ENCODE measurements at places on chromosomes 5 and 9.

- DNase-seq = no peak
Observed at GRCh38 chr9:96071815-96072124, 196.3 kb downstream of the ERCC6L2 start.

- DNase-seq = no peak
Observed at GRCh38 chr9:124932333-124932732, 8.6 kb downstream of the GOLGA1 start.

- DNase-seq = peak; percentile 38
Observed at GRCh38 chr9:120970244-120970643, 43.6 kb upstream of the TRAF1 start.

GRCh38 chr9:19642256-19642655 is 146.6 kb downstream of the SLC24A2 start:
- DNase-seq = no peak

DNA sequence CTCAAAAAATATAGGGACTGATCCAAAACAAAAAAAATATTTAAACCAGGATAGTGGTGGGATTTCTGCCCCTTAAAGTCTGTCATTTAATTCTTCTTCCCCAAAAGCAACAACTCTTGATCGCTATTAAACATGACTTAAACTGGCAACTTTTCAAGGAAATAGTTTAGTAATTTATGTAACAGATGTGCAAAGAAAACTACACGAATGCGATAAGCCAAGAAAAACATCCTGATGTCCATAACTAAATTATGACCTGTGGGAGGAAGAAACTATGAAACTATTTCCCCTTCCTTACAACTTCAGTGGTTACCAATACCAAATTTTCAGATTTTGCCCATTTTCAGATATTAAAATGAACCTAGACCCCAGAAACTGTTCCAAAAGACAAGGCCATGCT is 31.5 kb downstream of the CLINT1 start:
- peak; percentile 15 for DNase-seq

- no peak for DNase-seq
Observed at GRCh38 chr9:1207686-1208085, 157.5 kb downstream of the DMRT2 start.

- no peak for DNase-seq
Observed at GRCh38 chr9:112433499-112434392, 52.9 kb upstream of the KIAA1958 start.

DNA sequence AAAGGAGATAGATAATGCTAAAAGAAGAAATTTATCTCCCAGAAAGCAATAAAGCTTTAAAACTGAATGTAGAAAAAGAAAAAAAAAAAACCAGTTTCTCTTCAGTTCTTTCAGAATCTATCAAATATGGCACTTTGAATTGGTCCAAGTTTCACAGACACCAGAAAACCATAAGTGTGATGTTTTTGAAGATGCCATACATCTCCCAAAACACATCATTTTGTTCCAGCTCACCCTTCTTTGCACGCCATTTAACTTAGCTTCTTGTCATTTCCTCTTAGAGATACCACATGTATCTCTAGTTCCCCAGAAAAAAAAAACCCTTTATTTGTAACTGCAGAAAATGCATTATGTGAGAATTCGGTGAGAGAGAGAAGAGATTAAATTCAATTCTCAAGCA is 46.1 kb upstream of the MAMDC2 start:
- no peak for DNase-seq

DNA sequence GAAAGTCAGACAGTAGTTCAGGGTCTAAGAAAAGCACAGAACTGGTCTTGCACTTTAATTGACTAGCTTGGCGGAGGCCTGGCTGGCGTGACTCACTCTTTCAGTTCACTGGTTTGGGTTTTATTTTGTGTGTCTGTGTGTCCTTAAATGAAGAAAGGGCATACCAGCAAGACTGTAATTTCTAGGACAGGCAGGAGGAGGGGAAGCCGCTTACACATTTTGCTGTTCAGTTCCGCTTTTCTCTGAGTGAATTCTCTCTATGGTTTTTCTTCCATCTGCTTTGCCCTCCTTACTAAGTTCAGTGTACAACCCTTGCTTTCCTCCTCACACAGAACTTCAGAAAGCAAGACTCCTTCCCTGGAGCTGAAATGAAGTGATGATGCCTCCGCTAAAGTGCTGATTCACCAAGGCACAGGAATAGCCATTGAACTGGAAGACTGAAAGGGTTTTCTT is 150.8 kb downstream of the MEF2C start:
- DNase-seq = peak; percentile 33

DNA sequence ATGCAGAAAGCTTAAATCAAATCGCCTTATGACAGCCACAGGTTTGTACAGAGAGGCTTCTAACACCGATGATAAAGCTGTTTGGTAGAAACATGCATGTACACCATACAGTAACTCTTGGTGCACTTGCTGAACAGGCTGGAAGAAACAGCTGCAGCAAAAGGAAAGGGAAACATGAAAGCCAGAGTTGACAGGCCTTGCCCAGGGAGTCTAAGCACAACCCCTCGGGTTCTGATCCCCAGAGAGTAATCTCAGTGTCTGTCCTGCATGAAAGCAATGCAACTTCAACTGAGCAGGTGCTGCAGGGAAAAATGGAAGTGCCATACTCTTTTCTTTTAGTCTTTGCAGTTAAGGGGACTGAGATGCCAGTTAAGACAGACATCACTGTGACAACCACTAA is 419.9 kb downstream of the BNC2 start:
- no peak for DNase-seq

- DNase-seq = peak; percentile 23
Observed at GRCh38 chr5:137752905-137753690, 1.1 kb downstream of the HNRNPA0 start.

- no peak for DNase-seq
Observed at GRCh38 chr5:72687288-72687687, 129.2 kb upstream of the TNPO1 start.

DNA sequence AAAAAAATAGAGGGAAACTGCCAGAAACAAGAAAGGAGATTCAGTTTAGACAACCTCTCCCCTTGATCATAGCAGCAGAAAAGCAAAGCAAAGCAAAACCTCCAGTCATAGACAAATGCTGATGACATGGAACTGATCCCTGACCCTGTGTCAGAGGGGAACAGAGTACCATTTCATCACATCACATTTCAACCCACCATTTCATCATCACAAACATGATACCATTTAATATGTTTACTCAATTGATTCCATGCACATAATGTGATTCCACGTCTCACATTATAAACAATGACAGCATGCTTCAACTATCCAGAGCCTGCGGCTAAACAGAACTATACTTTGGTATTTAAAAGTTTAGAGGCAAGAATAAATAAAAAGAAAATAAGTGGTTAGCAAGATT is 28.7 kb upstream of the ACOT12 start:
- DNase-seq = peak; percentile 93

- DNase-seq = no peak
Observed at GRCh38 chr9:122929796-122930354, 1.4 kb downstream of the ZBTB26 start.

DNA sequence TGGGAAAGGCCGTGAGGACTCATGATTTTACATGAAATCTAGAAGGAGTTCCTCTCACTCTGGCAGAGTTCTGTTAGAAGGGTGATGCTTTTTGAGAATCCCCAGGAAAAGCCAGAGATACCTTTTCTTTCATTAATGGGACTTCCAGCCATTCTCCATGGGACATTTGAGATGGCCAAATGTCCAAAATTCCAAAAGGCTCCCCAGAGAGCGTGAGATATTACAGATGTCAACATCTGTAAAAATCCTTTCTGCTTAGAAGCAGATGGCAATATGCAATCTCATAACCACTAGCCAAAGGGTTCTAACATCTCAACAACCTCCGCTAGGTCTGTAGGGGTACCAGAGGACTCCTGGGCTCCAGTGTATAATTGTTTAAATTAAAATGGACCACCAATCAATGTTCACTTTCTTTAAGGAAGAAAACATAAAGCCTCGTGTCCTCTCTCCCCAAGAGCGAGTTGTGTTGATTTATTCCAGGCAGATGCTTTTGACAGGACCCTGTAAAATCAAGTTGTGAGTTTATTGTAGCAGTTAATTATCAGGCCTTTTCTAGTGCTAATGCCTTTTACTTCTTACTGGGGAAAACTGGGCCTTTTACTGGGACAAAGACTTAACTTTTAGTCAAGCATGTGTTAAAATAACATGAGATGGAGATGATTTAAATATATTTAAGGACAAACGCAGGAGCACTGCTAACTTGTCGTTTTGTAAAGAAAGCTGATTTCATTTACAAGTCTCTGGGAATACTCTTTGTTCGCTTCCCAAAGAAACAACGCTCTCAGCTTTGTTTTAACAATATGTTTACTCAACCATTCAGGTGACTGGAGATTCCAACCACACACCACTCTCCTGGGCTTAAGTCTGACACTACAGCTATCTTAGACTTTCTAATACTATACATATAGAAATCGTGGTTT is 4.8 kb downstream of the GAS1 start:
- no peak for DNase-seq

DNA sequence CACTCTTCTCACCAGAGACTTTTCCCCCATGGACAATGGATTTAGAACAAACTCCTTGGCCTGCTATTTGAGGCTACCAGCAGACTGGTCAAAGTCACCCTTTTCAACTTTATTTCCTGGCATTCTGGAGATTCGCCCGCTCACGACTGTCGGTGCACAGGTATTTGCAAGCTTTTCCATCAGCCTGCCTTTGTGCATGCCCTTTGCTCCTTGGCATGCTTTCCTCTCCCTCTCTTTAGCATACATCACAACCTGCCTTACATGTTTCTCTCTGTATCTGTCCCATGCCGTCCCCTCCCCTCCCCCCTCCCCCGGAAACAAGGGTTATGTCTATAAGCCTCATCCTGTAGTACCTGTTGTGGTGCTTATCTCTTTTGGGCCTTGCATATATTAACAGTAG is 257.1 kb downstream of the AOPEP start:
- DNase-seq = no peak

DNA sequence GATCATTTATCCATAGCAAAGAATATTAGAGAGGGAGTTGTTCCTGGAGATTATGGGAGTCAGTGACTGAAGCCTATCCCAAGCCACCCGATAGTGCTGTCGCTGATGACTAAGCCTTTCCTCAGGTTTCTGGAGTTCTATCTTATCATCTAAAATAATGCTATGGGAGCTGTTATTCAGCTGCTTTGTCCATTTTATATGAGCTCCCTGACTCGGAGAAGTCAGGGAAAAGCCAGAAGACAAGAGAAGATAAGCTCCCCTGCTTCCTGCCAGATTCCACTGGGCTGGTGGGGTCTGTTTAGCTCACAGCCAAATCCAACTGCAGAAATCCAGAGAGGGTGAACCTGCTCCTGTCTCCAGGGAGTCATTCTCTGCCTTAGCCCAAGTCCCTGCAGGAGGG is 148.2 kb downstream of the DROSHA start:
- no peak for DNase-seq

DNA sequence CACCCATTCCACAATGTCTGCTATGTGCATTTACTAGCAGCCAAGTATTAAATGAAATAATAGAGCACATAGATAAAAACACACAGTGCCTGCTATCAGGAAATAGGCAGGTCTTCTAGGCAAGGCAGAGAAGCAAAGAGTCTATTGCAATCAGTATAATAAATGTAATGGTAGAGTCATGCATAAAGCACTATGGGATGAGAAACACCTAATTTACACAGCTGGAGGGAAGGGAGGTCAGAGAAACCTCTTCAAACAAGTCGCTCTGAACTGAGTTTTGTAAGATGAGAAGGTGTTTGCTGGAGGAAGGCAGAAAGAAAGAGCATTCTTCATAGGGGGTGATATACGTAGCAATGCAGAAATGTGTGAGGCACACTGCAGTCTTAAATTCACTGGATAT is 341.0 kb upstream of the DMAC1 start:
- no peak for DNase-seq

DNA sequence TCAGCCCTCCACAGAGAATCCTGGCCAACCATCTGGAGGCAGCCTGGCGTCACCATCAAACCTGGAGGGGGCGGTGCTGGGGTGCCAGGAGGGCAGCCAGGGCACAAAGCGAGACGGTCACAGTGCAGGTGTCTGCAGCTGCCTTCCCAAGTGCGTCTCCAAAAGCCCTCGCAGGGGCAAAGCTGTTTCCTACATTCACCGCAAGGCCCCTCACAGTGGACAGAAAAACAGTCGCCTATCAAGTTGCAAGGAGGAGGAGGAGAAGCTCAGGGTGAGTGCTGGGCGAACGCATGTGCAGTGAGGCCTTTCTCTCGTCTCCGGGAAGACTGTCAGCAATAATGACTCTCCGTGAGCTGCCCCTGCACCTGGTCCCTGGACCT is 18.0 kb upstream of the LHX3 start:
- DNase-seq = no peak

DNA sequence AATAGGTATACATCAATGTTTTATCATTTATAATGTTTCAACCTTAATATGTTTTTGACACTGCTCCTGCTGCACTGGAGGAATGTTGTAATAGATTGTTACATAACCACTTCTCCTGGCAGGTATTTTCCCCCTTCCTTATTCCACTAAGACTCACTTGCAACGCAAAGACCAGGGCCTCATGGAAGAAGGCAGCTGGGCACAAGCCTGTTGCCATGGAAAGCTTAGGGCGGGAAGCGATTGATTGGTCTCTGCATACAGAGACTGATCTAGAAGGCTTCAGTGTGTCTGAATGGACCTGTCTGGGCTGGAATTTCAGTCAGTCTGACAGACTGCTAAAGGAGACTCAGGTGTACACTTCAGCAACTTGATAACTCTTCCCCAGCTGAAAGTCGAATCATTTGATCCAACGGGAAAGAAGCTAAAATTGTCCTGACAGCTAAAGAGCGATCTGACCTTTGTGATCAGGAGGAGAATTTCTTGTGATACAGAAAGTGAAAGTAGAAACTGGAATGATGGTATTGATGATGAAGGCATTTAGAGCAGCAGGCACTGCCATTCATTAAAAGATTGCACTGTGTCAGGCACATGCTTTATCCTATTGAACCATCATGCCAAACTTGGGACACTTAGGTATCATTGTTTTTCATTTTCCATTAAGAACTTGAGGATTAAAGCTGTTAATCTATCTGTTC is 65.1 kb downstream of the GRIA1 start:
- DNase-seq = no peak

DNA sequence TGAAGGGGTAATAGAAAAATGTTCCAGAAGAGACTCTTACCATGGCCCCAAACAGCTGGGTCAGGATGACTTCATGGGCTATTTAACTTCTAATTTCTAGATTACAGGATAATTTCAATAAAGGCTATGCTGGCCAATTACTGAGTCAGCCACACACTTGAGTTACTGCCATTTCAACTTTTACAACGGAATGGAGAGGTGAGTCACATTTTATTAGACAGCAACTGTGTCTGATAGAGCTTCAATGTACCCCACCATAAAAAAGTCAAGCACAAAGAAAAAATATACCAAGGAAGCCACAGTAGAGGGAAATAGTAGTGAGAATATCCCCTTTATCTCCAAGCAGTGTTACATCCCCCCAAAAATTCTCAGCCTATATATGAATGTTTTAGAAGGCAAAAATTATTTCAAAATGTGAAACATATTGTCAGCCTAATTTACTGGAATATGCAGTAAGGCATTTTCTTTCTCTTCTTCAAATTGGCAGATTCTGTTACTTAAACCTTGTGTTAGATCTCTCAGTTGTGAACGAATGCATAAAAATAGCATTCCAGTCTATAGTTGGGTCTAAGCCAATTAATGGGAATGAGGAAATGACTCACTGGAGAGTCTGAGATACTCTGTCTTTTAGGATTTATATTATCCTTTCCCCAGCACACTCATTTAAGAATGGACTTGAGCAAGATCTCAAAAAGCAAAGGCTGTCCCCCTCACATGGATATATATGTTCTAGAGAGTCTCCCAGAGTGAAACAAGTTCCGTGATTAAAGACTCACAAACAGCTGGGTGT is 47.1 kb upstream of the RAI14 start:
- peak; percentile 86 for DNase-seq

Data from fibroblast of gingiva (primary cell).